ENCODE measurements at places on chromosomes 6 and 20.

DNA sequence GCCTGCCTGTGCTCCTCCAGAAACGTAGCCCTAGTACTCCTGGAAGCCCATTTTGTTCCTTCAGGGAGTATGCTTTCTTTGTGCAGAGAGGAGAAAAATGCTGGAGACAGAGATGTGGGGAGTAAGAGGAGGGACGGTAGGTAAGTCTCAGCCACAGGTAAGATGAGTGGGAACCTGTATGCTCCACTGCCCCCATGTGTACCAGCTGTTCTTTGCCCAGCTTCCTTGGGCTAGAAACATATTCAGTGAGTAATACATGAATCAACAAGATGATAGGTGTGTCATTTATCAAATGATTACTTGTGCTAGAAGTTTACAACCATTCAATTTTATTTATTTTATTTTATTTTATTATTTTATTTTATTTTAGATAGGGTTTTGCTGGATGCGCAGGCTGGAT lies 13.6 kb upstream of the CEP85L start:
- DNase-seq: no peak

- DNase-seq: no peak
Observed at GRCh38 chr6:1113916-1114540, 197.9 kb upstream of the FOXQ1 start.

DNA sequence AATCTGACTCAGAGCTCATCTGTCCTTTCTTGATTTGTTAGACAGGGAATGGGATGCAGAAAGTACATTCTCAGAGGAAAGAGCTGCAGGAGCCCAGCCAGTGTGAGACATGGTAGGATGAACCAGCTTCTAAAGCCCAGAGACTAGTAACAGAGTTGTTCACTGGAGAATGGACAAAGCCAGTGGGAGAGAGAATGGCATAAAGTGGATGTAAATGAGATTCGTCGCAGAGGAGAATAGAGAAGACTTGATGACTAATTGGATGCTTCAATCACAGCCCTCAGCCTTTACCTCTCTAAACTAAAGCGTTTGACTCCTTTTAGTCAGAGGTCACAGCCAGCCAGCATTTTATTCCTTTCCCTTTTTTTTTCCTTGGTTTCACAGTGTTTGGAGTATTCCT lies 25.5 kb upstream of the L3MBTL3 start:
- no peak for DNase-seq

- DNase-seq: no peak
Observed at GRCh38 chr6:112348891-112349635, 1.9 kb downstream of the RFPL4B start.

DNA sequence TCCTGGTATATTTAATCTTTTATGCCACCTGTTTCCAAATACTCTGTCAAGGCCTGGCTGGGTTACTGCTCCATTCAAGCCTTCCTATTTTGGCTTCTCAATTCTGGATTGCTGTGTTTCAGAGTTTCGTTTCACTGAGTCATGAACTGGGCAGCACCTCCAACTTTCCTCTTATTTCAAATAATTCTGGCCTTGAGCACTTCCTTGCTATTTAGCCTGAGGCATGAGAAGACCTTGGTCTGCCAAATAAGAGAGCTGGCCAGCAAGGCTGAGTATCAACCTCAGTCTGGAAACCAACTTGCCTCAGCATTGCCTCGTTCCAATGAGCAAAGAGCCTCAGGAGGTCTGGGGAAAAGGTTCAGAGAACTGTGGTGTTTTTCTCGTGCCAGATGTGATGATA lies 66.6 kb downstream of the TNFAIP3 start:
- DNase-seq: no peak

DNA sequence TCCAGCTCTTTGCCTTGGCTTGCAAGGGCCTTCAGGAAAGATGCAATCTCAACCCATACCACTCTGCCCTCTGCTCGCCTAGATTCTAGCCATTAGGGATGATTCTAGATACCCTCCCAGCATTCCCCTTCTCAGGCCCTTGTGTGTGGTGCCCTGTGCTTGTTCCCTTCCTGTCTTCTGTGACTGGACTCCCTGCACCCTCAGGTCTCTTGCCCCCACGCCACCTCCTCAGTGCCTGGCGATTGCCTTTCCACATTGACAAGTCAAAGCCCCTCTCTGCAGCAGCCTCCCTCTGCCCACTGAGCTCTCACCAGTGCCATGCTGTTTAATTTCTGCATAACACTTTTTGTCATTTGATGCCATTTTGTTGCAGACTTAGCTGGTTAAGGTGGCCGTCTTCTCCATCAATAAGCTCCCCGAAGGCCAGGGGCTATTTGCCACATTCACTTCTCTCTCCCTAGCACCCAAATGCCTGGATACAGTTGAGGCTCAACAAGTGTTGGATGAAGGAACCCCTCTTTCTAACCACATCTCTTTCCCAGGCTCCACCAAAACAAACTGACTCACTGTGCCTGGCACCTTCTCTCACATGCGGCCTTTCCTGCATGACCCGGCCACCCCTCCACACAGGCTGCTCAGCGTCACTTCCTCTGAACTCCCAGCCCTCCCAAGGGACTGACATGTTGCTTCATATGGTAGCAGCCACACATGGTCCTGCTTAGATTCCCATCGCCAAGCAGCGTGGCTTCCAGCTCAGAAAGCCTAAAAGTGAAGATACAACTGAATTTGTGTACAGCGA lies 4.6 kb upstream of the TXNDC5 start:
- DNase-seq: no peak

DNA sequence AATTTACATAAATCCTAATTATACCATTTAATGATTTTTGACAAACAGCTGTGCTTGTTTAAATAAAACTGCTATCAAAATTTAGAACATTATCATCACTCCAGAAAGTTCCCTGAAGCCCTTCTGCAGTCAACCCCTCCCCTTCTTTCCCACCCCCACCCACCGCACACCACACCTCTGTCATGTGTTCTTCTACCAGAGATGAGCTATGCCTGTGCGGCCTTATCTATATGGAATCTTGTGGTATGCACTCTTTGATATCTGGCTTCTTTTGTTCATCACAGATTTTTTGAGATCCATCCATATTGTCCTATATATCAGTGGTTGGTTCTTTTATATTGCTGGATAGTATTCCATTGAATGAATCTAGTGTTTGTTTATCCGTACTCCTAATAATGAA lies 7.2 kb downstream of the MYLIP start:
- no peak for DNase-seq

DNA sequence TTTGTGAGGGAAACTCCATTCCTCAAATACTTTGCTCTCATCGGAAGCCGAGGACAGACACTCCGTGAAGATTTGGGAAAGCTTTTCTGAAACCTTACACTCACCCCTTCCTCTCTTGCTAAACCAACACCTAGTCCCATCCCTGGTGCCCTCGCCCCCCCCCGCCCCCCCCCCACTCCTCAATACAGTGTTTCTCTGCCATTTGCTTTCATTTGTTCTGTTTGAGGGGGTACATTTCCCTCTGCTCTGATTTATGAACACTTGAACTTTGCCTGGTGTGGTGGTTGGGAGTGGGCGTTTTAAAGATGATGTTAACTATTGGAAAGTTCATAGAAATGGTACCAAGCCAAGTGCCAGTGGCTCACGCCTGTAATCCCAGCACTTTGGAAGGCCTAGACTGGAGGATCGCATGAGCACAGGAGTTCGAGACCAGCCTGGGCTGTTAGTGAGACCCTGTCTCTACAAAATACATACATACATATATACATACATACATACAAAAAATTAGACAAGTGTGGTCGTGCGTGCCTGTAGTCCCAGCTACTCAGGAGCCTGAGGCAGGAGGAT lies 1.1 kb downstream of the RAB32 start:
- DNase-seq: no peak

- no peak for DNase-seq
Observed at GRCh38 chr6:139150920-139151319, 16.0 kb downstream of the HECA start.

DNA sequence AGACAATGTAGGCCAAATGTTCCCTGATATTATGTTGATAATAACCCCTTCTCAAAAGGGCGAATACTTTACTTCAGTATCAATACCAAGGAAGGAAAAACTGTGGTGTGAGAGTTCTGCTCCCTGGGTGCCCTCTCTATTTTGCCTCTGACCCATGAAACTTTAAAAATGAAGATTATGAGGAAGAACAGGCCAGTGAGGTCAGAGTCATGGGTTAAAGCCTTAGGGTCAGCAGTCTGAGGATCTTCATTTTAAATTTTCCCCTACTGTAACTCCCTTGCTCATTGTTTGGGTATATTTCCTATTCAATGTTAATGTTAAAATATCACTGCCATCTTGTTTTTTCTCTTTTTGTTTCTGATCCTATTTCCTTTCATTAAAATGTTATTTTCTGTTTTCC lies 47.9 kb downstream of the PRKN start:
- no peak for DNase-seq

- no peak for DNase-seq
Observed at GRCh38 chr6:136073216-136073615, 176.9 kb downstream of the MTFR2 start.

Data from activated naive CD8-positive, alpha-beta T cell treated with anti-CD3 and anti-CD28 coated beads, Interleukin-2, amount 50 U/mL, for 16 hours (primary cell).